NCI-H510A treated with DMSO at 0.1 percent for 48 hours (cell line): ENCODE measurements at places on chromosomes 2 and 18.
A peak's percentile ranks its signal among the peaks of the same experiment; 100 is the strongest.

- no peak for DNase-seq
Observed at GRCh38 chr2:115763601-115764000, 1321.2 kb downstream of the DPP10 start.

GRCh38 chr2:192749611-192750200, 555.0 kb upstream of the TMEFF2 start:
- peak; percentile 16 for DNase-seq

- no peak for DNase-seq
Observed at GRCh38 chr18:74702950-74703349, 105.3 kb downstream of the ZNF407 start.

GRCh38 chr2:148725564-148725963, 81.0 kb downstream of the EPC2 start:
- no peak for DNase-seq

DNA sequence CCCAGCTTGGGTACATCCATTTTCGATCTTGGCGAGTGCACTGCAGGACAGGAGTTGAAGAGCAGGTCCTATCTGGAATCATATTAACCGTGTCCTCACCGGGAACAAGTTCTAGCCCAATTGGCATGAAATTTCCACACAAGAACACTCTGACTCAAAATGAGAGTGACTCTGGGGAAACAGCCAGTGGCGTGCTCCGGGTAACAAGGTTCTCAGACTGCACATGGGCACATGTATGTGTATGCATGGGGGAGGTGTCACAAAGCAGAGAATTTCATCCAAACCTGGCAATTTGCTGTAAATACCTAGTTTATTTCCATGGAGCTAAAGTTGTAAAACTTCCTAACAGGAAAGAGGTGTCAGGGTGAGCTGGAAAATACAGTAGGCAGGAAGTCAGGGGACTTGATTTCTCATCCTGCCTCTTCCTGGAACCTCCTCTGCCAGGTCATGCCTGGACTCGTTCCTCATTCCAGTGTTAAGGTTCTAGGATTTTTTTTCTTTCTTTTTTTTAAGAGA, 1.7 kb downstream of the TUBB6 start:
- DNase-seq = no peak

GRCh38 chr2:6876309-6876708, 1.3 kb upstream of the RSAD2 start:
- no peak for DNase-seq

GRCh38 chr2:234677758-234678538, 181.1 kb upstream of the ARL4C start:
- no peak for DNase-seq

- DNase-seq = peak; percentile 39
Observed at GRCh38 chr2:136051001-136051724, 65.7 kb upstream of the DARS1 start.

- DNase-seq = no peak
Observed at GRCh38 chr2:24915796-24916195, 4.2 kb downstream of the ADCY3 start.

DNA sequence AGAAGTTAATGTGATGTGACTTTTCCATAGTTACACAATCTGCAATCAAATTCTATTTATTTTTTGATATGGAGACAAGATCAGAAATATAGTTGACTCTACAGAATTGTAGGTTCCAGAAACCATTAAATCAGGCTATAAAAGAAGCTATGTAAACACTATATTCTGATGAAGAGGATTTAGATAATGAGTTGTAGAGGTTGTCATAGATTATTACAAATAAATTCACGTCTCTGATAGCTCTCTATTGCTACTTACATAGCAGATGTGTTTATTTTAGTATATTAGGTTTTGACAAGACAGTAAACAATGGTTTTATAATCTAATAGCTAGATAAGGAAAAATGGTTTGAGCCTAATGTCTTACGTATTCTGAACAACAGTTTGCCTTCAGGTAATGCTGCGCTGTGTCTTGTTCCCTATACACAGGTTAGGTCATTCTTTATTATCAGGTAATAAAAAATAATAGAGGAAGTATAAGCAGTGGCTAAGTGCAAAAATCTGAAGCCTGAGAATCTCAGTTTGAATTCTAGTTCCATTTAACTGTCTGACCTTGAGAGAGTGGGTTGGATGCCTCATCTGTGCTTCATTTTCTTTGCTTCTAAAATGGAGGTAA, 93.4 kb downstream of the PPP1R1C start:
- DNase-seq = peak; percentile 57

DNA sequence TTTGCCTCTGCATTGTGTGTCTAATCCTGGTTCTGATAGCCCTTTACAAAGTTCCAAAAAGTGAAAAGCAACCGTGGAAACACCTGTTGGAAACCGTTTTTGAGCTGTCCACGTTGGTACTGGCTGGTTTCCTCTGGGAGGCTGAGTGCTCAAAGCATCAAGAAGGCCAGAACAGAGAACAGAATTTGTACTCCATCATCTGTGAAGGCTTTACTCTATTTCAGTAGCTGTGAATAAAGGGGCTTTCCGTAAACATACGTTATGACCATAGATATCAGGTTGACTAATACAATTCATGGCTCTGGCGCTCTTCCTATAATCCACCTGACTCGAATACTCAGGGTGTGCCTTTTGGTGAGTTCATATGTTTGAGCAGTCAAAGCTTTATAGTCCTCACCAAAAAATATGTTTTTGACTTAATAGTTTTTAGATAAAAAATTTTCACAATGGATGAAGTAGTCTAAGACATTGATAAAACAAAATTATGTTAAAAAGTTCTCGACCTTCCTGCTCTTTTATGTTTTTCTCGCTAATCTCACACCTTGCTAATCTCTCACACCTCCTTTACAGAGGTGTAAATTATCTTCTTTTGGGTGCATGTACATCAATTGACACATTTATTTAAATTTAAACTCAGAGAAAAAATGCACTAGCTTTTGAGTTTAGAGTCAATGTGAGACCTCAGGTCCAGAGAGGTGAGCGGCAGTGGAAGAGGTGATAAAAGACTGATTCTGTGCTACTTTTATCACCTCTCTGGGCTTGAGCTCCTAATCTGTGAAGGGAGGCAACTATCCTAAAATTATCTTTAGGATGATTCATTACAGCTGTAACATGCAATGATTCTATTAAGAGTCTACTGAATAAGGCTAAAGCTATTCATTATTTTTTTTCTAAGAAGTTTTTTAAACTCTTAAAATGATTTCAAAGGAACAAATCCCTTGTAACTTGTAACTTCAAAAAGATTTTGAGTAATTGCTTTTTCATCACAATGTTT, 65.3 kb downstream of the CXCR4 start:
- no peak for DNase-seq

- DNase-seq = no peak
Observed at GRCh38 chr2:59282374-59283057, 1041.4 kb upstream of the FANCL start.

GRCh38 chr2:215486291-215487001, 50.6 kb upstream of the FN1 start:
- DNase-seq = no peak

- DNase-seq = no peak
Observed at GRCh38 chr2:98555696-98556095, 52.6 kb downstream of the COA5 start.

- no peak for DNase-seq
Observed at GRCh38 chr18:34710458-34710914, 388 bp downstream of the DTNA start.

DNA sequence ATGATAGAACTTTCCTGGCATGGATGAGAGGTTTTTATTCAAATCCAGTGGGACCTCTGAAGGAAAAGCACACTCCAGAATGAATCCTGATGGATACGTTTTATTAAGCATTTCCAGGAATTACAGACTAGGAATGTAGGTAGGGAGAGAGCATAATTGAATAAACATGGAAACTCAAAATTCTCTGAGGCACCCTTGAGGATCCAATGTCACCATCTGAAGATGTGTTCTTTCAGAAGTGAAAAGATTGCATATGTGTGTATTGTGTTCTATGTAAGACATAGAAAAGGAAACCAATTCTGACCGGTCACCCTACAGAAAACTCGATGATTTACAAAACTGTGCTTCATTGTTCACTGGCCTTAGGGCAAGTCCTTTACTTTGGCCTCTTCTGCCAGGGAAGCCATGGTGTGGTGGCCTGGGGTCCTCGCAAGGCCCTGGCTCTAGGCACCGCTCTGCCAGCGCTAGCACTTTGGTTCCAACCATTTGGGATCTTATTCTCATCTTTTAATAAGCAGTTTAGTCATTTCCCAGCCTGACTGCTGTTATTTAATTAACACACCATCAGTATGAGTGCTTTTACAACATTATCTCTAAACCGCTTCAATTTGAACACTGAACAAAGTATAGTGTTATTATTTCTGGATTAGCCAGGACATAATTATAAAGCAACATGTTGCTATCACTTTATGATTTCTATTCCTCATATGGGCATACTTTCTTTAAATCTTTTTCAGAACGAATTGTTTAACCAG, 4.5 kb upstream of the GKN1 start:
- DNase-seq = no peak

DNA sequence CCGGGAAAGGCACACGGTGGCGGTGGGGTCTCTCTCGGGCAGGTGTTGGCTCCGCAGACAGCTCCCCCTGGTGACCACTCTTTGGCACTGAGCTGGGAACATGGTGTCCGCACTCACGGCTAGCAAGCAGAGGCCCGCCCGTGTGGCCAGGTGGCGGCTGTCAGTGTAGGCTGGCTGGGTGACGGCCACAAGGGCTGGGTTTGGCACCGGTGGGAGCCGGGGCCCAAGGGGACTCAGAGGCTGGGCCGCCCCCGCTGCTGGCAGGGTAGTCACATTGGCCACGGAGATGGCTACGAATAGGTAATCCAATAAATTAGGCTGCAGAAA, 1071.7 kb downstream of the RPIA start:
- no peak for DNase-seq

DNA sequence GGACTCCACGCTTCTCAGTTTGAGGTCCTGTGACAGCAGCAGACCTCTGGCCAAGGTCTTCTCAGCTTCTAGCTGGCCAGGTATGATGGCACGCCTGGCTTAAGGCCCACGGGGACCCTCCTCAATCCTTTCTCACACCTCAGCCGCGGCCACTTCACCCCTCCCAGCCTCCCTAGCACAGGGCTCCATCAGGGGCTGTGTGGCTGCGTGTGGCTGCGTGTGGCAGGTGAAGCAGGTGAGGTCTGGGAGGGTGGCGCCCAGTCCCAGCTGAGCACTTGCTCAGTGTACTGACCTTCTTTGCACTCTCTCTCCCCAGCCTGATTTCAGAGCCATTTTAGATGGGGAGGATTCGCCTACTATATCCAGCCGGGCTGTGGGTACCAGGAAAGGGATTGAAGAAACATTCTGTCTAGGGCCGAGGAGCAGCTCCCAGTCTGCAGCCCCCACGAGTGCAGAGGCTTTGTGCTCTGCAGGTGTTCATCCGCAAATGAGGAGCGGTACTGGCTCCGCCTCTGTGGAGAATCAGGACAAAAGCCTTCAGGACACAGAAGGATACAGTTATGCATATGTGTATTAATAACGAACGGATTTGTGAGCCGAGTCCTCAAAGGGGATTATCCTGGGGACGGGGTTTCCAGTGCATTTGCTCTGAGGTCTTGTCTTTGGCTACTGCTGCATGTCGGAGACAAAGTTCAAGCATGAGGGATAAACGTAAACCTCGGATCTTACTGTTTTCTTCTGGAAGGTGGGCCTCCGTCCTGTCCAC, 236.9 kb upstream of the RAB6C start:
- no peak for DNase-seq

DNA sequence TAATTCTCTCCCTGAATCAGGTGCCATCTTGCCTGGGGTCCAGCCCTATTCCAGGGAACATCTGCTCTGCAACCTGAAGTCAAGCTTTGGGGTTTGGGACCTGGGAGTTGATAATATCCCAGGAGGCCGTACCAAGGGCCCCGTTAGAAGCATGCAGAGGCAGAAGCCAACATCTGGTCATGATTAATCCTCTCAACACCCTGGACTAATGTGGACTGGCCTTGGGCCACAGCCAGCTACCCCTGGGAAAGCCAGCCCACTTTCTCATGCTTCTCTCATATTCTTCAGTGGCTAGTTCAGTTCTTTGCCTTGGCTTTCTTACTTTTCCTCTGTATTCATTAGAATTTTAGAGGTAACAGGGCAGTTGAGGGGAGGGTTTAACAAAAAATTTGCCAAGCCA, 515.6 kb upstream of the NRP2 start:
- no peak for DNase-seq

DNA sequence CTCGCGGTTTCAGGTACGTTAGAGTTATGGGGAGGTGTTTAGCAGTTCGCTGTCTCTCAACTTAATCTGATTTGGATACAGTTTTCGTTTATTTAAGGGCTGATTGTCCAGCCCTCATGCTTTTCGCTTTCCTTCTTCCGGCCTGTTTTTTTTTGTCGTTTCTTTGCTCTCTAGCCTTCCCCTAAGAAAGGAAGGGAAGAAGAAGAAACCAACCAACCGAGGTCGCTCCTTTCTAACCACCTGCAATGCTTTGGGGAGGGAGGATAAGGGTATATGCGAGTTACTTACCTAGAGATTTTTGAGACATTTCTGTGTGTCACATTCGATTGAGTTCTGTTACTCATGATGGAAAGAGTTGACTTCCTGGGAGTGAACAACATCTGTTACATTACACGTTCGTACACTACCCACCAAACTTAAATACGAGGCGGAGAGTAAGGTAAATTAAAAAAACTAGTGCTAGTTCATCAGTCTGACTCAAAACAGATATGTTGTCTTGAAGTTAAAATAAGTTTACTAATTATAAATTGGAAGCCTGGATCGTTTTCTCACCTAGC, 918 bp downstream of the EIF5B start:
- peak; percentile 42 for DNase-seq

- DNase-seq = peak; percentile 30
Observed at GRCh38 chr2:173667415-173667814, 297.8 kb downstream of the SP3 start.

DNA sequence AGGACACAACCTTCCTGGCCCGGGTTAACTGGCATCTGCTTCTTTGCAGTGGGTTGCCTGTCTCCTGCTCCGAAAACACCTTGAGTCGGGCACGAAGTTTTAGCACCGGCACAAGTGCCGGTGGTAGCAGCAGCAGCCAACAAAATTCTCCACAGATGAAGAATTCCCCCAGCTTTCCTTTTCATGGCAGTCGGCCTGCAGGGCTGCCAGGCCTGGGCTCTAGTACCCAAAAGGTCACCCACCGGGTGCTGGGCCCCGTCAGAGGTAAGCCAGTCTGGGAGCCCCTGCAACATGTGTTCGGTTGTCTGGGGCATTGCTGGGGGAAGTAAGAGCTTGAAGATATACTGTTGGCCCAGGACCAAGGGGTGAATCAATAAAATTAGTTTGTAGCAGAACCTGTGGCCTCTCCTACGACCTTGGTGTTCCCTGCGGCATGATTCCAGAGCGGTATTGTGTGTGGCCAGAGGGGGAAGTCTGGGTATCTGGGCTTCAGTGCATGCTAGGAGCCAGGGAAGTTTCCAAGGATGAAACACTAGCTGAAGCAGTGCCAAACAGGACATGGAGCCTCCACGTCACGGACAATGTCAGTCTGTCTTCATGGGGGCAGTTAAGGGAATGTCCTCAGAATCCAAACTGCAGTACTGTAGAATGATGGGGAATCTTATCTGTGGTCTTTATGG, 7.8 kb downstream of the AGBL5 start:
- no peak for DNase-seq

DNA sequence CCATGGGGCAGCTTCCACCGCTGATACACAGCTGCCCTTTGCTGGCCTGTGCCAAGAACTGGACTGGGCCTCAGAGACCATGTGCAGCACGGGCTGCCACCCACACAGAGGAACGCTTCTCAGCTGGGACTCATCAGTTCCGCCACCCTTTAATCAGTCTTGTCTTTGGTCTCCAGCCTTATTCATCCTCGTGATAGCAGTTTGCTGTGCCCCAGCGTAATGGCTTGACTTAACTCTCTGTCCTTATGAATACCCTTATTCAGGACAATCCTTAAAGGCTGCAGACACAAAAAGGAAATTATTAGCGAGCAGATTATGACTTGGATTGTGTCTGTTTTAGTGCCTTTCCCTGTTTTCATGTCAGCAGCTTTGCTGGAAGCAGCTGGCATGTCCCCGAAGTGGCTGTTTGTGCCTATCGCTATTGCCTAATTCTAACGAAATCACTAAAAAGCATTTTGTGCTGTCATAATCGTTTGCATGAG, 108.9 kb upstream of the DAPL1 start:
- DNase-seq = no peak
